Esophagus squamous epithelium (tissue), 5 donors: ENCODE measurements at places on chromosomes 4 and X.

- DNase-seq: no peak
Observed at GRCh38 chrX:3521396-3521795, 174.9 kb upstream of the MXRA5 start.

- peak; percentile 20 for DNase-seq
Observed at GRCh38 chr4:48341776-48342605, 662 bp downstream of the SLAIN2 start.

GRCh38 chr4:170801771-170802170 lies 712.0 kb upstream of the AADAT start:
- no peak for DNase-seq

DNA sequence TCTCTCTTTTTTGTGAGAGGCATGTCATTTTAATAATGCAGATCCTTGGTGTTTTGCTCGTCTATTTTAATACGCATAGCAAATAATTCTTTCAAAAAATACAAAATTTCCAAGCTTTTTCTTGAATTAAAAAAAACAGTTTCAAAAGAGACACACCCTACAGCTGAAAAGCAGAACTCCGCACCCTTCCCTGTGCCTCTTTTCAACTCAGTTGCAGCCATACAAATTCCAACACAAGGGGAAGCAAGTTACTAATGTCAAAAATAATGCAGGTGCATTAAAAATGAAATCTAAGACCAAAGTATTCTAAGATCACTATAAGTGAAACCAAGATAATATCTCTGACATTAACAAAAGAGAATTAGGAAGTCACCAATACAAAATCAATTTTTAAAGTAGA lies 66.6 kb downstream of the NR3C2 start:
- no peak for DNase-seq

DNA sequence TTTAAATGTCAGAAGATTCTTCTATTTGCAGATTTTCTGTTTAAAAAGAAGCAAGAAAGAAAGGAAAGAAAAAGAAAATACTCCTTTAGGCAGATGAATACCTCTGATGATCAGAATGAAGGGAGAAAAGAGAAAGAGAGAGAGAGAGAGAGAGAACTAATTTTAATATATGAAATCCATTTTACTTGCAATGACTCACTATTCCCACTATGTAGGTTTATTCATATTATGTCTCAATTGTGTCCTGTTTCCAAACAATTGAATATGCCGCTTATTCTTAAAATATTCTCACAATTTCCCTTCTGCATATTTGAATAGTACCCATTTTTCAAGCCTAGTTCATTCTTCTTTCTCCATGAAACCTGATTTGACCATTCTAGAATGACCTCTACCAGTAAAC lies 11.7 kb downstream of the MEPE start:
- DNase-seq: no peak

GRCh38 chr4:108166441-108167315 lies 2.1 kb downstream of the LEF1 start:
- DNase-seq: no peak

DNA sequence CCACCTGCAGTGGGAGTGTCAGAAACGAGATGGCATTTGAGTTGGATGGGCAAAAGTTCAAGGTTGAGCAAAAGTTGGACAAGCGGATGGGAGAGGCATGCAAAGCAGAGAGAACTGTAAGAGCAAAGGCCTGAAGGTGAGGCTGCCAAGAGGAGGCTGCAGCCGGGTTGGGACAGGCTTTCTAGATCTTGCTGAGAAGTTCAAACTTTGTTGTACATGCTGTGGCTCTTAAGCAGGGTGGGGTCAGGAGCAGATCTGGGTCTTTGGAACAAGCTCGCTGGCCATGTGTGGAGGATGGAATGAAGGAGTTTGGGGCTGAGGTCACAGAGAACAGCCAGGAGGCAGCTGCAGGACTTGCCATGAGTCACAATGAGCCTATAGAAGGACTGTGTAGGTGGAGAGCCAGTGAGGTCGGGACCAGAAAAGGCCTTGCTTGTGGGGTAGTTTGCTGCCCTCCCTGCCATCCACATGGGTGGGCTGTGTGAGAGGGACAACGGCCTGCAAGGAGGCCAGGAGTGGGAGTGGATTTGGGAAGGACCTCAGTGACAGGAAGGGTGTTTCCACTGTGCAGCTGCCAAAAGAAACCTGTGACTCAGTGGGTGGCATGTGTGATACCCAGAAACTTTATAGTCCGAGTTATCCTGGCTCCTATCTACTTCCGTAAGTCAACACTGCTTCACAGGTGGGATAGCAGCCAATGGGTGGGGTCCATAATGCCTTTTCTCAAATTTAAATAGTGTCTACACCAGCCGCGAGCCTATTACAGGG lies 210.4 kb downstream of the MID1IP1 start:
- no peak for DNase-seq

DNA sequence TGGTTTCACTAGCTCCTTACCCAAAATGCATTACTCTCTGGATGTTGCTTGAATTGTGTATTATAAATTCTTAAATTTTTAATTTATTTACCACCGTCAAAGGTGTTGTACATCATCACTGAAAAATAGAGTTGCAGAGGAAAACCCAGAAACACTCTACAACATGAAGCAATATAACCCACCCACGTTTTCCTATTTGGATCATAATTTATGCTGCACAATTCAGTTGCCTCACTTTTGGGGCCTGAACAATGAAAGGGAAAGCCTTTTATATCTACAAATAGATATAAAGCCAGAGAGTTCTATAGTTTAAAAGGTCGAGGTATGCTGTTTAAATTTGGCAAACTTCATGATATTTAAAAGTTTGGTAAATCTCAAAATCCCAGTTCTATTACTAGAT lies 115.4 kb downstream of the MGST2 start:
- DNase-seq: no peak

- no peak for DNase-seq
Observed at GRCh38 chr4:128366212-128366611, 78.6 kb upstream of the PGRMC2 start.

DNA sequence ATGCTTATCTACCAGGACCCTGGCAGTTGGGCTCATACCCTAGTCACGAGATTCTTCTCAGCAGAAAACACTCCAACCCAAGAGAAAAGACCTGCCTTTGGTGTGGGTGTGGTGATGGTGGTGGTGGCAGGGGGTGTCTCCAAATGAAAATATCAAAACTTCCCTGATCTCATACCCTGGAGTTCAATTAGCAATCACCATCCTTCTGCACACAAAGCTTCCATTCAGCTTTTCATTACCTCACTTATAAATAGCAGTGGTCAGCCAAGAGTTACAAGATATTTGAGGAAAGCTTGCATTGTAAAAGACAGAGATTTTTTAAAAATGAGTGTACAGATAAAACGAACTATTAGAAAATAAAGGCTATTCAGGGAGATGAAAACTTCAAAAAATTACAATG lies 580.8 kb upstream of the MAGEB2 start:
- DNase-seq: no peak

GRCh38 chr4:44927399-44928380 lies 201.3 kb upstream of the GNPDA2 start:
- DNase-seq: no peak

GRCh38 chr4:41384992-41385391 lies 128.3 kb downstream of the UCHL1 start:
- no peak for DNase-seq

DNA sequence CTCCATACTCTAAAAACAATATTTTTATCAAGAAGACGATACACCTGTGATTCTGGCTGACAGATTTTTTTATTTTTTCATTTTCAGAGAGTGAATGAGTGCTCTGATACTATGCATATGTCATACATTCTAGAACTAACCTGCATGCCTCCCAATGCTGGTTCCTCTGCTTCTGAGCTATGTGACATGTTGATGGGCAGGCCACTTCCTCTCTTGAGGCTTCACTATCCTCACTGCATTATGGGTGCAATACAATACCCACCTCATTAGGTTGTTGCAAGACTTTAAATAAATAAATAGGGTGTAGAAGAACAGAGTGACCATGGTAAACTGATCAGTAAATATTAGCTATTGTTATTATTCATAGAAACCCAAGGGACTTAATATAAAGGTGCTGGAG lies 408.3 kb downstream of the HNRNPD start:
- no peak for DNase-seq

GRCh38 chr4:137531986-137532868 lies at the start of gene PCDH18:
Gene PCDH18 (minus strand): TSS chr4:137532494. CDS start chr4:137532088, 406 bp downstream.
- DNase-seq: peak; percentile 4

GRCh38 chr4:87089368-87089767 lies 131.1 kb downstream of the KLHL8 start:
- DNase-seq: no peak

- no peak for DNase-seq
Observed at GRCh38 chr4:174265916-174266315, 17.6 kb downstream of the FBXO8 start.

DNA sequence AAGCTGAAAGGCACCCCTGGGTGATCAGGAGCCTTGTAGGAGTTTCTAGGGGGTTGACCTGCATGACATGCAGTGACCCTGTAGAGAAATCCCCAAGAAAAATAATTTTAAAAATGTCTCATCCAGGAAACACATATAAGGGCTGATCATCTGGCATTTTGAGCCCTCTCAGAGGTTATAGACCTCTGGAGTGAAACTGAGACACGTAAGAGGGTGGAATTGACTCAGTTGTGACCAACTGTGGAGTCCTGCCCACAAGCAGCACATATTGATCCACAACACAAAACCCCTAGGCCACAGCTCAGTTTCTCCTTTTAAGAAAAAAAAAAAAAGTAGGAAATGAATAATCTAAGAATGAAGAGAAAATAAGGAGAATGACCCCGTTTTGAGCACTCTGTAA lies 32.5 kb upstream of the MTMR8 start:
- DNase-seq: no peak

GRCh38 chr4:166842795-166843261 lies 391.5 kb downstream of the SPOCK3 start:
- DNase-seq: no peak

DNA sequence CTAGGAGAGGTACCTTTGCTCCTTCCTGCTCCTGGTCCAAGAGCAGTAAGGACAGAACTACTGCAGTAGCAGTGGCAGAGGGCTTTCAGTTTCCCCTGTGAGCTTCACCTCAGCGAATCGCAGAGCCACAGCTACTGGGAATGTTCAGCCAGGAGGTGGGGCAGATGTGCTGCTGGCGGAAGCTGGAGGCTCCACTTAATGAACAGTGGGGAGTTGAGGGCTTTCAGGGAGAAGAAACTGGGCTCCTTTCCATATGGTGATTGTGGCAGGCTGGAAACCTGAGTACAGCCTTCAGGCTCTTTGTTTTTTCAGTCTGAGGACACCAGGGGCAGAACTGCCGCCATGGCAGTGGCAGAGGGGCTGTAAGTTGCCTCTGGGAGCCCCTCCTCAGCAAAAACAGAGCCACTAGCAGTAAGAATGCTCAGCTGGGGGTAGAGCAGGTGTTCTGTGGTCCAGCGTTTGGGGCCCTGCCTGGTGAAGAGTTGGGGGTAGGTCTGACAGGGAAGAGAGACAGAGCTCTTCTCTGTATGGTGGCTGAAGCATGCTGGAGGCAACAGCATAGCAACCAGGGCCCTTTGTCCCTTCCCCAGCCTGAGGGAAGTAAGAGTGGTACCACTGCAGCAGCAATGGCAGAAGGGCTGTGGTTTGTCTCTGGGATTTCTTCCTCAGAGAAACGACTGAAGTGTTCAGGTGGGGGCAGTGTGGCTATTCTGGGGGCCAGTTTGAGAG lies 106.0 kb upstream of the GRXCR1 start:
- no peak for DNase-seq

- DNase-seq: no peak
Observed at GRCh38 chr4:10554694-10555093, 97.5 kb upstream of the ZNF518B start.

GRCh38 chrX:153603131-153603656 lies 4.3 kb upstream of the CCNQ start:
- DNase-seq: no peak

- no peak for DNase-seq
Observed at GRCh38 chr4:183443655-183444213, 702 bp upstream of the CDKN2AIP start.

- DNase-seq: no peak
Observed at GRCh38 chr4:99025506-99025905, 30.0 kb downstream of the METAP1 start.

- DNase-seq: no peak
Observed at GRCh38 chrX:76931518-76931917, 504.0 kb downstream of the MAGEE1 start.

DNA sequence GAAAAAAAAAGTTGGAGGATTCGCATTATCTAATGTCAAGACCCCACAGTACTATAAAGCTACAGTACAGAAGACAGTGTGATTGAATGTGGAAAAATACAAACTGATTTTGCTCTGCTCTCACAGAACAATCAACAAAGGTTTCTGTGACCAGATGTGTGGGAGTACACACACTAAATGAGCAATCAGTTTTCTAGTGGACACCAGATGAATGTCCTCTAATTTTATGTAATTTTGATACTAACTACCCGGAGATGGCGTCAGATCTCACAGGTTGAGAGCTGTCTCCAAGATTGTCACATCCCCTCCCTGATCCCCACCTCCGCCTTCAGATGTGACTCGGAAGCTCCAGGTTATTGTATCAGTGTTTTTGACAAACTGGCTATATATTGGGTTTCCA lies 81.9 kb upstream of the HUWE1 start:
- DNase-seq: no peak

DNA sequence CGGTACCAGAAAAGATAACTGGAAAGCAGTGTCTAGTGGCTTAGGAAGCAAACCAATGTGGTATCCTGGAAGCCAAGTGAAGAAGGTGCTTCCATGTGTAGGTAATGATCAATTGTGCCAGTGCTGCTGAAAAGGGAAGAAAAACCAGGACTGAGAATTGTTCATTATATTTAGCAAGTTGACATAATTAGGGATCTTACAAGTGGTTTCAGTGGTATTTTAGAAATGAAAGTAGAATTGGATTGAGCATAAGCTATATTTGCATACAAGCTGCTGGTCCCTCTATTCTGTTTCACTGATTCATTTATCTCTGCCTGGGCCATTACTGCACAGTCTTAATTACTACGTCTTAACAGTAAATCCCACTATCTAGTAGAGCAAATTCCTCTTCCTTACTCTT lies 32.3 kb downstream of the PRDM8 start:
- no peak for DNase-seq

DNA sequence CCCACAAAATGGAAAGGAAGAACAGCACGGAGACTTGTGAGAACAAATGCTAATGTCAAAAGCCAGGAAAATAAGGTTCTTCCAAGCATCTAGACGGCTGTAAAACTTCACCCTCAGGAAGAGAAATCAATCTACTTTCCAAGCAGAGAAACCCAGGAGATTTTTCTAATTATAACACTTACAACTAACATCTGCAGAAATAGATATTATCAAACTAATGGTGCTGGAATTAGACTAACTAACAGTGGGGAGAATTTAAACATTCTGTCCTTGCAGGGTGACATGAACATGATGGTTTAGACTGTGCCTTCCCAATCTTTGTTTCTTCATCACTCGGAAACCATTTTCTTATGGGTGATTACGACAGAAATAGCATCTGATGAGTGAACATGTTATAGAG lies 40.3 kb downstream of the SOD3 start:
- no peak for DNase-seq
